ENCODE measurements at places on chromosomes 11 and 22.

DNA sequence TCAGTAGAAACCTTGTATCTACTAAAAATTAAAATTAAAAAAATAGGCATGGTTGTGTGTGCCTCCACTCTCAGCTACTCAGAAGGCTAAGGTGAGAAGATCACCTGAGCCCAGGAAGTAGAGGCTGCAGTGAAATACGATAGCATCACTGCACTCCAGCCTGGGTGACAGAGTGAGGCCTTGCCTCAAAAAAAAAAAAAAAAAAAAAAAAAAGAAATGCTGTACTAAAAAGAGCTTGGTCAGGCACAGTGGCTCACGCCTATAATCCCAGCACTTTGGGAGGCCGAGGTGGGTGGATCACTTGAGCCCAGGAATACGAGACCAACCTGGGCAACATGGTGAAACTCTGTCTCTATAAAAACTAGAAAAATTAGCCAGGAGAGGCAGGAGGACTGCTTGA is 36.5 kb downstream of the SBF2 start:
- no peak for DNase-seq

GRCh38 chr11:44398266-44399030 is 88.5 kb upstream of the ALX4 start:
- DNase-seq = no peak

DNA sequence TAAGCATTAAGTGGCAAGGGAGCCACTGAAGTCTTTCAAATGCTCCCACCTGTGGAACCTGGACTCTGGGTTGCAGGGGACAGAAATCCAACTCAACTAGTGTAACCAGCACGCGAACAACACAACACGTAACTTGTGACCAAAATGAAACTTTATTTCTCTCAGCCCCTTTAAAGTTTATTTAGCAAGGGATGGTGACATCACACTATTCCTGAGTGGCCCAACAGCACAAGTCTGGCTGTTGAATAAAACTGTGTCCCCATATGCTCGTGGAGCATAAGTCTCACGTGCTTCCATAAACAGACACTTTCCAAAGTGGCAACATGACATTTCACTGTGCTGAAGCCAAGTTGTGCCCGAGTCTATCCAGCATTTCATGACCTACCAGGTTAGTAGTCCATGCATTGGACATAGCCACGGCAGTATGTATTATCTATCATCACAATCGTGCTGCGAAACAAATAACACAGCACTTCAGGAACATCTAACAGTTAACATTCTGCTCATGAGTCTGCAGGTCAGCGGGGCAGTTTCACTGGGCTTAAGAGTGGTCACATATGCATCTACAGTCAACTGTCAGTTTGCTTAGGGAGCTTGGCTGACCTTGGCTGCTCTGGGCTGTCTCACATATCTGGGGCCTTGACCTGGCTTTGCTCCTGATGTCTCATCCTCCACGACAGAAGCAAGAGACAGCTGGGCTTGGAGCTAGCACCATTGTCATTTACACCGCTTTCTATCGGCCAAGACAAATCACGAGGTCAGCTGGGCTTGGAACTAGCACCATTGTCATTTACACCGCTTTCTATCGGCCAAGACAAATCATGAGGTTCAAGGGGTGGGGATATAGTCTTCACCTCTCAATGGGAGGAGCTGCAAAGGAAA is 35.0 kb upstream of the LMO2 start:
- DNase-seq = no peak

DNA sequence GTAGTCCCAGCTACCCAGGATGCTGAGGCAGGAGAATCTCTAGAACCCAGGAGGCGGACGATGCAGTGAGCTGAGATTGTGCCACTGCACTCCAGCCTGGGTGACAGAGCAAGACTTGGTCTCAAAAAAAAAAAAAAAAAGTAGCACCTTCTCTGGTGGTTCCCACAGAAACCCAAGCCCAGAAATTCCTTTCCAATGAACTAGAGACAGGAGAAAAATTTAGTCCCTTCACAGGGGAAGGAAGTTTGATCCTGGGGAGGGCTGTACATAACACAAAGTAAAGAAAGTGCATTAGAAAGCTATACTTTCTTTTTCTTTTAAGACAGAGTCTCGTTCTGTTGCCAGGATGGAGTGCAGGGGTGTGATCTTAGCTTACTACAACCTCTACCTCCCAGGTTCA is 25.5 kb upstream of the APOA1 start:
- DNase-seq = no peak

DNA sequence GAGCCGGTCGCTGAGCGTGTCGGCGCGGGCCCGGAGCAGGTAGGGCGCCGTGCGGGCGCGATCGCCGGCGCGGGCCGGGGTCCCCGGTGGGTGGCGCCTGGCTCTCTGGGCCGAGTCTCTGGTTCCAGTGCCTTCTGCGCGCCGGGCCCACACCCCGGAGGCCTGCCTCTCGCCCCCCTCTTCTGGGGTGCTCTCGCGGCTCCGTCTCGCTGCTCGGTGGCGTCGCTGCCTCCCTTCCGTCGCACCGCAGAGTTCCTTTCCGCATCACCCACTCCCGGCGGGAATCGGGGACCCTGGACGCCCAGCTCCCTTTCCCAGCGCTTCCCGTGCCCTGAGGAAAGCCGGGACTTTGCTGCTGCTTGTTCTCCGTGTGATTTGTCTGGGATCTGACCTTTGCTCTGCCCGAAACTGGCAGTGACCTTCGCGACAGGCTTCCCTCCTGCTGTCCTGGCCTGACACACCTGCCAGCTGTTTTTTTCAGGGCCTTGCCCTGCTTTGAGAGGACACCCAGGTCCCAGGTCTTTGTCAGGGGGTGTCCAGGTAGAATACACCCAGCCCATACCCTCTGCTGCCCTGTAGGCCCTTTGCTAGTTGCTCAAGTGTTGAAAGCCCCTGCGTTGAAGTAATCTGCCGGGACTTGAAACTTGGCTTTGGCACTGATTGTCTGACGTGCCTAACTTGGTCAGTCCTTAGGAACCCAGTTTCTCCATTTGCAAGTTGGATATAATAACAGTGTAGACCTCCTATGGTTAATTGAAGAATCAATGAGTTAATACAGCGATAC is 711 bp downstream of the FDX1 start:
- peak; percentile 40 for DNase-seq

DNA sequence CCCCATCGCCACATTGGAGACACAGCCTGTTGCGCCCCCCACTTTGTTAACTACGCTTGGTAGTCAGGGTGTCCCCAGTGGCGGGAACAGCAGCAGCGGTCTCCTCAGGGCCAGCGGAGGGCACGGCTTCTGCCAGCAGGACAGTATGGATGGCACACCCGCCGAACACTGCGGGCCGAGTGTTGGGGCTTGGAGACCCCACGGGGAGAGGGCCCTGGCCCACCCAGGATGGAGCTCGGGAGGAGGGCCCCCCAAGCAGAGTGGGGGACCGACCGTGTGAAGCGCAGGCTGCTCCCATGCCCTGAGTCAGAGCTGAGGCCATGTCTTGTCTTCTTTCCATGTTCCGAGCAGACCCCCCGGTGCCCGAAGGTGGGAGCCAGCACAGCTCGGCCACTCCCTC is 17.8 kb downstream of the MRPL23 start:
- DNase-seq = no peak

DNA sequence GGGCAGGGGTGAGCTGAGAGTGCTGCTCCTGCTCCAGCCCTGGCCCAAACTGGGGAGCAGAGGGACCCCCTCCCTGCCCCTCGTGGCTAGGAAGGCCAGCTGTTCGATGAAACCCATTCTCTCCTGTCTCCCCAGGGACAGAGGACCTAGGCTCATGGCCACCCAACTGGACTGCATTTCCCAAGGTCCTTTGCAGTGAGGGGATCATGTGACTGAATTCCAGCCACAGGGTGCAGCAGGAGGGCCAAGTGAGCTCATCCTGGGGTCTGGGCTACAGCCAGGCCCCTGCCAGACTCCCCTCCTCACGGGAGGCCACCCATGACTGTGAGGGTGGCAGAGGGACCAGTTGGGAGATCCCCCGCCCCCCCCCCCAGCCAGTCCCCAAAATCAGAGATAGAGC is 777.6 kb downstream of the TBC1D22A start:
- DNase-seq = no peak

DNA sequence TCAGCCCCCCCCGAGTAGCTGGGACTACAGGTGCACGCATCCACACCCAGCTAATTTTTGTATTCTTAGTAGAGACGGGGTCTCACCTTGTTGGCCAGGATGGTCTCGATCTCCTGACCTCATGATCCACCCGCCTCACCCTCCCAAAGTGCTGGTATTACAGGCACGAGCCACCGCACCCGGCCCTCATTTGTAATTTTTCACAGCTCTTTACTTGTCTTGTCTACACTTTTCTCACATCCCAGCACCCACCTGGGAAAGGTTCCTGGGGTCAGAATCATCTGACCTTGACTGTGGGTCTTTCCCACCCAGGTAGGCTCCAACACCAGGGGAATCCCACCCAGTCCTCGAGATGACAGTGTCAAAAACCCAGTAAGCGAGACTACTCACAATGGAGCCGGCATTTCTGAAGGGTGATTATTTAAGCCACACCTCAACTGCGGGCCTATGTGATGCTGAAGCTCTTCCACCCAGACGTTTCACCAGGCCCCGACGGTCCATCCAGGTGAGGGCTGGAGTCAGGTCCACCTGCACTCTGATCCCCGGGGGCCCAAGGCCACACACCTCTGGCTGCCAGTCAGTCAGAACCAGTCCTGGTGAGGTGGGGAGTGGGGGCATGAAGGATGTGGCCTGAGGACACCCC is 23.4 kb downstream of the CELSR1 start:
- no peak for DNase-seq

DNA sequence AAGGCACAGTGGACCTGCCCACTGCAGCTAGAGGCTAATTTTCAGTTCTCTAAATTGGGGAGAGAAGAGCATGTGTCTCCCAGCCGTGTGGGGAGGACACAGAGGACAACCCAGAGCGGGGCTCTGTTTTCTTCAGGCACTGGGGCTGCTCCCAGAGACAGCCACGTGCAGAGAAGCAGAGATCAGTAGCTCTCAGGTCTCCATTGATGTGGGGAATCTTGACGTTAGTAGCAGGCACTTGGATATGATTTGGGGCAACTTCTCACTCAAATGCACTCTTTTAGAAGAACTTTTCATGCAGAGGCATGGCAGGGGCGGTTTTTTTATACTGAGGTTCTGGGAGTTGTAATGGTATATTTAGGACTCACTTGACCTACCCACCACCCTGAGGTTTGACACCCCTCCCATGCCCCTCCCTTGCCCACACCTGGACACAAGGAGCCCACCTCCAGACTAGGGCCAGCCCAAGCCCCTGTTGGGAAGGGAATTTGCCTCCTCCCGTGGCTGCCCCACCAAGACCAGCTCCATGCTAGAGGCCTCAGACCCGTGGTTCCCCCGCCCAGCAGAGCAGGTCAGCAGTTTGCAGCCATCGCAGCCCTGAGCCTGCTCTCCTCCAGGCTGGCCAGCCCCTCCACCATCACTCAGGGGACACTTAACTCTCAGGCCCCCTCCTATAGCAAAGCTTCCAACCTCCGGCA is 94.2 kb upstream of the RTL6 start:
- DNase-seq = no peak

DNA sequence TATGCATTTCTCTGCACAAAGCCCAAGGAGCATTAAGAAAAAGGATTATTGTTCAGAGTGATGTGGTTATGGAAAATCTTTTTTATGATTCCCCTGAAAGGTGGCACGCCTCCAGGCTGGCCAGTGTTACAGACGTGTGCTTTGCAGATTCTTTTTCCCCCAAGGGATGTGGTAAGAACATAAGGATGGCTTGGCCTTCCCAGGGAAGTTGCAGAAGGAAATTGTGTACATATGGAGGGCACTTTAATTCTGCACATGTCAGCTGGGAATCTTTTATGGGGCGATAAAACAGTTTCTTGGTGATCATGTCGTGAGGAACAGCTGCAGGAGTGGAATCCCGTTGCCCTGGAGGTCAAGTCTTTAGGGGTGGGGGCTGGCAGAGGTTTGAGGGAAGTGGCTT is 9.7 kb downstream of the SMARCB1 start:
- no peak for DNase-seq

GRCh38 chr11:65726660-65727059 is 6.1 kb upstream of the RNASEH2C start:
- DNase-seq = no peak

DNA sequence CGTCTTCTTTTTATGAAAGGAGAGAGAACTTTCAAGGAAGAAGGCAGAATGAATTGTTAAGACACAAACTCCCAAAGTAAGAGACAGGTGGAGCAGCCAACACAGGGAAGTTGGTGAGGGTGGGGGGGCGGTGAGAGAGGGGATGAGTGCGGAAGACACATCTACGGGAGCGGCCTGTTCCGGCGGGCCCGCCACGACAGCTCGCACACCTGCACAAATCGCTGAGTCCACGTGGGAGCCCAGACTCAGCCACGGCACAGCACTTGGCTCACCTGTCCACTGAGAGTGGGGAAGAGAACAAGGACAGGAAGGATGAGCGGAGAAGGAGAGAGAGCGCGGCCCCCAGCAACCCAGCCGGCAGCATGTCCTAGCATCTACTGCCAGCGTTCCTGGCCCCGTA is 331.1 kb downstream of the CADM1 start:
- DNase-seq = no peak

GRCh38 chr11:23903044-23903704 is 593.7 kb upstream of the LUZP2 start:
- no peak for DNase-seq

DNA sequence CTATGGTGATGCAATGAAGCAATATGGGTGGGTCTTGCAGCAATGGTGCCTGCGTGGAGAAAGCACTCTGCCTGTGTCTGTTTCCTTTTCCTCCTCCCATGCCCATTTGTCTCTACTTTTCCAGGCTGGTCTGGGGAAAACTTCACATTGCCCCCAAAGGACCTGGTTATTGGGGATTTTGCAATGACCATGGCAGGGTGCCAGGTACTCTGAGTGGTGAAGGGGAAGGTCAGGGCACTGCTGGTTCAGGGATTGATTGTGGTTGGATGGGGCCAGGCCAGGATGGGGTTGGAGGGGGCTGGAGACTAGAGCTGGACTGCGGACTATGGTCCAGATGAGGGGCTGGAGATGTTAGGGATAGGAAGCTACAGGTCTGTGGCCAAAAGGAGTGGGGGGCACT is 92.1 kb downstream of the INSC start:
- DNase-seq = no peak

DNA sequence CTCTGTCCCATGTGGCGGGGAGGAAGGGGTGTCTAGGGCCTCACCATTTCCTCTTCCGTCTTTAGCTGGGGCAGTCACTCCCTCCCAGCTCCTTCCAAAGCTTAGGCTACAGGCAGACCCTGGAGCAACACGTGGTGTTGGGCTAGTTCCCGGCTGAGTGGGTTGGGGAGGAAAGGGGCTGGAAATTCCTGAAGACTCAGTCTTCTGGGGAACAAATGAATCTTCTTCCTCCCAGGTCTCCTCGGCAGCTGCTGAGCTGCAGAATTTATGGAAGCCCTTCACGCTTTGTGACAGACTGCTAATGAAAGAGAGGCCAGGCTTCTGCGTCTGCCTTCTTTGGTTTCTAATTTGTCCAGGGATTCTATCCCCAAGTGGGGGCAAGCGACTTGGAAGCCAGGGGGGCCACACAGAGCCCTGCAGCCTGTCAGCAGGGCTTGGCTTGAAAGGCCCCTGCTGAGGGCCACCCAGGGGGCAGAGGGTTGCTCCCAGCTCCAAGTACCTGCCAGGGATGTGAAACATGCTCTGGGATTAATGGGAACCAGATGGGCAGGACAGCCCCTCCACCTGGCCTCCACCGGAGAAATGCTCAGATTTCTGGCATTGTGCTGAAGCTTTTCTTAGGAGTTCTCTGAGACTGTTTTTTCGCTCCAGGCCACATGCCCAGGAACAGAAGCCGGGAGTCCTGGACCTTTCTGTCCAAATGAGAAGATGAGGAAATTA is 123.1 kb downstream of the PKNOX2 start:
- no peak for DNase-seq

Measured in erythroblast (primary cell).